ENCODE measurements at places on chromosomes 2 and 18.

DNA sequence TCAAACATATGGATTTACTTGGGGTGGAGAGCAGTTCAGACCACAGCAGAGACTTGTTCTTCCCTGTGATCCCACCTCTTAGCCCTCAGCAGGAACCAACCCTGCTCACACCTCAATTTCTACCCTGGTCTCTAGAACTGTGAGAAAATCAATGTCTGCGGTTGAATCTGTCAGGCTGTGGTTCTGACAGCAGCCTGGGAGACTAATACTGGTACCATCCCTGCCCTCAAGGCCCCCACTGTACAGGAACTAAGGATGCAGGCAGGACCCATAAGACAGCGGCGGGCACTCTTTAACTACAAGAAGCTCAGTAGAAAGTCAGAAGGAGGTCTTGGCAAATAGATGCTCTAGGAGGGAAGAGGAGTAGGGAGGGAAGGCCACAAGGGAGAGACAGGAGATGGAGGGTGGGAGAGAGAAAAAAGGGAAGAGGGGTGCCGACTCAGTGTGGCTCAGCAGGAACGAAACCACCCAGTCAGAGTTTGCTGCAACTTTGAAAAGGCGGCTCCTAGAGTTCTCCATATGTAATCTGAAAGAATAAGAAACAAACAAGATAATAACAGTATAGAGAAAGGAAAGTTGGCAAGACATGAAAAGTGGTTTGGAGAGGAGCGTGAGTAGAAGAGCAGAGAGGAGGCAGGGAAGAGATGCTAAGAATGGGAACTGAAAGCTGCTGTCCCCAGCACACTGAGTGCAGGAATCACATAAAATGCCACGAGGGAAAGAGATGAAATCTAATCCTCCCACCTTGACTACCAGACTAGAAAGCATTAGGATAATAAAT is 323.9 kb upstream of the ID2 start:
- no peak for DNase-seq

DNA sequence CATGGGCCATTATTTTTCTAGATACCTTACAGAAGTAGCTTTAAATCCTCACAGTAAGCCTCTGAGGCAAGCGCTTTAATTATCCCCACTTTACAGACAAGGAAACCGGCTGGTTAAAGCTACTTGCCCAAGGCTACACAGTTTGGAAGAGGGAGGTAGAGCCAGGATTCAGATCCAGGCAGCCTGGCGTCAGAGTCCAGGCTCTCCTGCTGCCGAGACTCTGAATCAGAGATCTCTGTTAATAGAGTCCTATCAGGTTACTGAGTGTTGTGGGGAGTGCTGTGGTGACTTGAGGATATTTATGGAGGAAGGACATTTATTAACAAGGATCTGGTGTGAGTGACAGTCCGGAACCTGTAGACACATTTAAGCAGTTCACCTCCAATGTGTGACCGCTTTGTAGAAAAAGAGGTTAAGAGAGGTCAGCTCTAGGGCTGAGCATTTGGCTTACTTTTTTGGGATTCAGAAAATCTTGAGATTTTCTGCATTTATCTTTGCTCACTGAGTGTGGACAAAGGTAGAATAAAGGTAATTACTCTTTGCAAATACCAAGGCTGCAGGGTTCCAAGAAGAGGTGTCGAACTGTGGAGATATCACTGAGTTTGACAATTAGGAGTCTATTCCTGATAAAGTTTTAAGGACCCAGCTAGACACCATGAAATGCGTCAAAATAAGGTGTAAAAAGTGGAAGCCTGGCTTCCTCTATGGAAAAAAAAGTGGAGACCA is 1.6 kb upstream of the CEP192 start:
- no peak for DNase-seq

DNA sequence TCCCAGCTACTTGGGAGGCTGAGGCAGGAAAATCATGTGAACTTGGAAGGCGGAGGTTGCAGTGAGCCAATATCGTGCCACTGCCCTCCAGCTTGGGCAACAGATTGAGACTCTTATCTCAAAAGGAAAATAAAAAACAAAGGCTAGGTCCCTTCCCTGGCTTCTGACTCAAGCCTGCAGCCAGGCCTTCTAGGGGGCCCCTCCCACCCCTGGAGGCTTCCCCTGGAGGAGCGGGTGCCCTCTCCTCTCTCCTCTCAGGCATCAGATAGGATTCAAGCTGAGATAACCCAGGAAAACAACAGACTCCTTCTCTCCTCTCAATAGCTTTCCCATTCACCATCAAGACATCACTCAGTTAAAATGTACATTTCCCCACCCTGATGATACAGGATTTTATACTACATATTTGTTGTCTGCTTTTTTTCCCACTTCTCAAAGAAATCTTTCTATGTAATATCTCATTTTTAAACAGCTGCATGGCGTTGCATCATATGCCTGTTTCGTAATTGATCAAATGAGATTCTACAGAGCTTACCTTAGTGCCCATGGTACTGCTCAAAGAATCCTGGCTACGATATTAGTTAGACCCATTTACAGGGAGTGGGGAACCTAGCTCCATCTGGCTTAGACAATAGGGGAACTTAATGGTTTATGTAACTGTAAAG is 20.6 kb upstream of the C2orf72 start:
- no peak for DNase-seq

- peak; percentile 81 for DNase-seq
Observed at GRCh38 chr2:238256594-238257104, 16.8 kb upstream of the HES6 start.

- DNase-seq: no peak
Observed at GRCh38 chr2:73823916-73824523, 4.7 kb upstream of the STAMBP start.

DNA sequence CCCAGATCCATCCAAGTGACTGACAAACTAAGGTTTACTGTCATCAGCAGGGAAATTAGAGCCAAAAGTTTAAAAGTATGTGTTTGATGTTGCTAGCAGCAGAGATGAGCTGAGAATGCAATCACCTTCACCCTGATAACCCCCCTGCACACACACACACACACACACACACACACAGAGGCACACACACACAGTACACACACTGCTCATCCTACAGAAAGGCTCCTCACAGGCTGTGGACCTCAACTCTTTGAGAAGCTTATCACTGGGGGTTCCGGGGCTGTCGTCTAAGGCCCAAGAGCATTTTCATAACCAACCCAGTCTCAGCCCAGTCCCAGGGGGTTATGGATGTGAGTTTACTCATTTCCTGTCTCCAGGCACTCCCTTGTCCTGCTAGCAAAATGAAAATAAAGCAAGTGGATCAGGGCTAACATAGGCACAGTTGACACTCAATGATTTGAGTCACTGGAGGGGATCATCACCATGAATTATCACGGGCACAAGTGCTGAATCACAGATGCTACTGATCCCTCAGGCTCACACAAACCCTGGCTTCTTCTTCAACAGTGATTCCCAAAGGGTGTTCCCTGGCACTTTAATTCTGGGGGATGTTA is 76.6 kb downstream of the ALK start:
- DNase-seq: no peak

DNA sequence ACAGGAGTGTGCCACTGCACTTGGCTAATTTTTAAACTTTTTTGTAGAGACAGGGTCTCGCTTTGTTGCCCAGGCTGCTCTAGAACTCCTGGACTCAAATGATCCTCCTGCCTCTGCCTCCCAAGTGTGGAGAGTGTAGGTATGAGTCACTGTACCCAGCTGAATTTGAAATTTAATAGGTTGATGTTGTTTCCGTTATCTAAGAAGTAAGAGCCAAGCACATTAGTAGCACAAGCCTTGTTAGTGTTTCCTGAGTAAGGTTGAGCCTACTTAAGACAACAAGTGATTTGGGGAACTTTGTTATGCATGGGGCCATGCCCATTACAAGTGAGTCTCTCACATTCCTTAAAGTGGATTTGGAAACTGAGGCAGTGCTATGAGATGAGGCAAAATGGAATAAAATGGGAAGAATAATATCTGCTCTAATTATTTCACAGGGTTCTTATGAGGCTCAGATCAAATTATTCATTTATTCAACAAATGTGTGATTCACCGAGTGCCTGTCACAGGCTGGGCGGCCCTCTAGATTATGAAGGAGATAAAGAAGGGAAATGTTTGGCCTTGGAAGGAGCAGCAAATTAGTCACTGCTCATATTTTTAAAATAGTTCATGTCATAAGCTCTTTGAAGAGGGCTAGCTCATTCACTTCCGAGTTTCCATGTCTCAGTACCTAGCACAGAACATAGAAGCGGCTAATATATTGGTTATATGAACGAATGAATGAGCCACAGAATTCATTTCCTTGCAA is 217.2 kb downstream of the LDLRAD4 start:
- no peak for DNase-seq

GRCh38 chr2:29253-29652 is 17.1 kb downstream of the FAM110C start:
- no peak for DNase-seq

GRCh38 chr2:74759986-74760385 is 73.9 kb upstream of the HK2 start:
- DNase-seq: no peak

DNA sequence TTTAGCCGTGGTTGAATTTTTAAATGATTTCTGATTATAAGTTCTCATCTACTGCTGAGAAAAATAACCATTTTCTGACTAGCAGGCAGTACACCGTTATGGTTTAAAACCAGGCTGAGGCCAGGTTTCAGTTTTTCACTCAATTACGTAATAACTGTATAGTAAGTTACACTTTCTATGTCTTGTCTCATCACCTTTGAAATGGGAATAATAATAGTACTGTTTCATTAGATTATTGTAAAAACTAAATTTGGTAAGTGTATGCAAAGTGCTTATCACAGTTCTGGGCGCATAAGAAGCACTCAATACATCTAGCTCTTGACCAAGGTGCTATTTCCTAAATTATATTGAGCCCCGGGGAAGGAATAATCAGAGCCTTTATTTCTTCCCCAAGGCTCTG is 76.8 kb downstream of the LIMS1 start:
- DNase-seq: no peak

GRCh38 chr2:240620859-240621258 is 4.4 kb upstream of the GPR35 start:
- peak; percentile 22 for DNase-seq

DNA sequence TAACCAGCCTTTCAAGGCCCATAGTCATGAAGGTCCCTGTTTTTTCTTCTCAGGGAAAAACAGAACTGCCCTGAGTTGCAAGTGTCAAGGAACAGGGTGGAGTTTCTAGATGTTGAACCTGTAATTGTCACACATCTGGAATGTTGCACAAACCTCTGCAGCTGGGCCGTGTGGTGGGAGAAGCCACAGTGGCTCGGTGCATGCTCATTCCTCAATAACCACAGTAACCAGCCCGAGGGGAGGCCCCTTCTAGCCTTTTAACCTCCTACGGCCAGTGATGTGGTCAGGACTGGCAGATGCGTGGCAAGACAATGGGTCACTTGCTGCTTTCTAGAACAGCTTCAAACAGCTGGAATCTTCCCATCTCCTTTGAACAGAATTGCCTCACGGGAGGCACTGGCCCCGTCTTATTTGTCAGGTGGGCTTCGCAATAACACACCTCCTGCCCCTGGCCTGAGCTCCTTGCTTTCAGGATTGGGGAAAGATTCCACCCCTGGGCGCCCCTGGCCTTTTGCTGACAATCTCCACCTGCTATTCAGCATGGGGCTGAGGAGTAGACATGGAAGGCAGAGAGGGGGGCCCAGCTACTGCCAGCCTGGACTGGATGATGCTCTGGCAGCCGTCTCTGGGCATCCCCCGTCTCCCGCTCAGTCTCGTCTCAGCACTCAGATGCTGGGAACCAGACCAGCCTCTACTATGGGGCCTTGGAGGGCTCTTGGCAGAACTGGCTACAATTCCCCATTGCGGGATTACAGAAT is 102.9 kb downstream of the KLHL29 start:
- no peak for DNase-seq

DNA sequence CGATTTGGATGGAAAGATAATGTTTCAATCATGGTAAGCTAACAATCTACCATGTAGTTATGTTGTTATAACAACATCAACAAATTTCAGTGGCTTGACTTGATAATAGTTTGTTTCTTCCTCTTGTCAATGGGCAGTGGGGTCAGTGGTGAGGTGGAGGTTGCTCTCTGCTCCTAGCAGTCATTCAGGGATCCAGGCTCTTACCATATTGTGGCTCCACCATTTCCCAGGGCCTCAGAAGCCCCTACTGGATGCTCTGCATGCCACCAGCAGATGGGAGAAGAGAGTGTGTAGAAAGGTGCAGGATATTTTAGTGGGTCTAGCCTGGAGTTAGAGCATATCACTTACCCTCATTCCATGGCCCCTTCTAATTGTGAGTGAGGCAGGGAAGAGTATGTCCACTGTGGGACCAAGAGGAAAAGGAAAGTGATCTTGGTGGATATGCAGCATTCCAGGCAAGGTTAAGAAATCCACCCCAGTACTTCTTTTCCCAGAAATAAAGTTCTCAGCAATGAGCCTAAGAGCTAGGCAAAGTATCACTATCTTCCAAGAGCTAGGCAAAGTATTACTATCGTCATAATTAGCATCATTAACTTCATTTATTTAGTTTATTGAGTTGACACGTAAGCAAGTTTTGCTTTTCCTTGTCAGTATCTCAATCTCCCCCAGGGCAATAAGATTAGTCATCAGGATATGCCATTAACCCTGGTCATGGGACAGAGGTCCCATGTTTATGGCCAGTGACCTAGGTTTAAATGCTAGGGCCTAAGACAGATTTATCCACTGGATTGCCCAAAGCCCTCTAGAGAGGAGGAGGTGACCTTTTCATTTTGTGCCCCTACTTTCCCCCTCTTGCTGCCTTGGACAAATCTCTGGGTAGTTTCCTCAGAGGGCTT is 4.2 kb upstream of the IWS1 start:
- no peak for DNase-seq

DNA sequence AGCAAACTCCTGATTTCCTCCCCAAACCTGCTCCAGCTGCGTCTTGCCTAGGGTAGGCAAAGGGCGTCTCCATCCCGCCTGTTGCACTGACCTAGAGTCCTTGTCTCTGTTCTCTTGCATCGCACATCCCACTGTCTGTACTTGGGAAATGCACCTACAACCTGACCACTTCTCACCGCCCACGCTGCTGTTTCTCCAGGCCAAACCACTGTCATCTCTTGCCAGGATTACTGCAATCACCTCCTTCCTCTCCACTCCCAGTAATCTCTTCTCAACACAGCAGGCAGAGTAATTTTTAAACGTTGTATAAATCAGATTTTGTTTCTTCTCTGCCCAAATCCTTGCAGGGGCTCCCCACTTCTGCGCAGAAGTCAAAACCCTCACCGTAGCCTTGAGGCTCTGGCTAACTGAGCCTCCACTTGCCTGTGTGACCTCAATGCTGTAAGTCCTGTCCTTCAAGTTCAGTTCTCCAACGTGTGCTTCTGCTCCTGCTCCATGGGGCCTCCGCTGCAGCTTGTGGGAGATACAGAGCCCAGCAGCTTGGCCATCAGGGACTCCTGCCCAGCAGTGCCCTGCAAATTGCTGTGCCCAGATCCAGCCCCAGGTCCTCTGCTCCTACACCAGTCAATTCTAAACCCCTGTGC is 27.7 kb upstream of the SEMA4C start:
- no peak for DNase-seq

GRCh38 chr18:79438898-79439627 is 43.3 kb downstream of the NFATC1 start:
- DNase-seq: no peak

GRCh38 chr2:209757163-209757562 is 14.5 kb upstream of the UNC80 start:
- no peak for DNase-seq

- DNase-seq: no peak
Observed at GRCh38 chr2:24239553-24239952, 64.7 kb downstream of the FAM228A start.

GRCh38 chr2:30763151-30763660 is 44.0 kb downstream of the CAPN13 start:
- no peak for DNase-seq
